ENCODE measurements at places on chromosomes 16 and 17. TPM values are rescaled to one million over a fixed set of nuclear protein-coding genes. Genes with fewer than 3 reads are reported as not detected.

DNA sequence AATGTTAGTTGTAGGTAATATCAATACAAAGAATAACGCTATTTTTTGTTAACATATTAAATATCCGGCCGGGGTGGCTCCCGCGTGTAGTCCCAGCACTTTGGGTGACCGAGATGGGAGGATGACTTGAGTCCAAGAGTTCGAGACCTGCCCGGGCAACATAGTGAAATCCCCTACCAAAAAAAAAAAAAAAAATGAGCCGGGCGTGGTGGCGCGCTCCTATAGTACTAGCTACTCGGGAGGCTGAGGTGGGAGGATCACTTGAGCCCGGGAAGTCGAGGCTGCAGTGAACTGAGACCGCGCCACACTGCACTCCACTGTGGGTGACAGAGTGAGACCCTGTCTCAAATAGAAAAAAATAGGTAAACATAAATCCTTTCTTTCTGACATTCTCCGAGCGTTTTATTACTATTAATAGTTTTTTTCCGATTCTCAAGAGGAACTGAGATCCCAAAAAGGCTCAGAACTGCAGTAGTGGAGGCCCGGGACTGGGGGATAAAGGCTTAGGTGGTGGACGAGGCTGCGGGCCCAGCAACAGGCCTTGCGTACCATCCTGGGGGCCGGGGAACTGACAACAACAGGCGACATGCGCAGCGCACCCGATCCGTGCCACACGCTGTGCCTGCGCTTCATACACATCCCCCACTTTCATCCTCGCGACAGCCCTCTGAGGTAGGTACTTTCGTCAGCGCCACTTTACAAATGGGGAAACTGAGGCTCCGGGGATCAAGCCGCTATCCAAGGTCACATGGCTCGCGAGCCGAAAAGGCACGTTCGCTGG lies 919 bp downstream of the N4BP1 start:
- H3K4me3 ChIP-seq = peak overlapping the region; percentile 90
- no peak for DNase-seq

GRCh38 chr17:39002991-39003715 lies 36.0 kb upstream of the FBXO47 start:
- no peaks in the 10 kb centered on the region for H3K36me3 ChIP-seq
- no peak overlapping the region for H3K4me3 ChIP-seq
- H3K27me3 ChIP-seq = peaks cover 5% of the 10 kb centered on the region

DNA sequence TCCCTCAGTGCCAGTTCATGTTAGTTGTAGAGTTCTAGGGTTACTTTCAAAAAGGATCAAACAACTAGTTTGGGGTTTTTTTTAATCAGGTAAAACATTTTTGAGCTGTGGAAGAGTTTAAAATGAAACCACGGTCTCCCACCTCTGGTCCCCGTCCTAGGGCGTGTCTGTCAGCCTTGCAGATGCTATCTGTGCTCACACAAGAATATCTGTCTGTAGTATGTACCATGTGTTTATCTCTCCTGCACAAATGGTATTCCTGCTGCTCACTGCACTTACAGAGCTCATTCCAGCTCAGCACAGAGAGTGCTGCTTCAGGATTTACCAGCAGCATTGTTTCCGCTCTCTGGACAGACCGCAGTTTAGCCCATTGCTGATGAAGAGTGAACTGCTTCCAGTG lies 38.9 kb downstream of the UBN1 start:
- H3K27me3 ChIP-seq = no peaks in the 10 kb centered on the region
- DNase-seq = no peak
- H3K36me3 ChIP-seq = peaks cover 8% of the 10 kb centered on the region
- no peak overlapping the region for H3K4me3 ChIP-seq
- no peak overlapping the region for H3K27ac ChIP-seq

GRCh38 chr17:51124640-51125503 lies 4.2 kb upstream of the SPAG9 start:
- H3K27me3 ChIP-seq = no peaks in the 10 kb centered on the region
- peaks cover 5% of the 10 kb centered on the region for H3K4me1 ChIP-seq
- DNase-seq = no peak
- no peak overlapping the region for H3K27ac ChIP-seq
- no peak overlapping the region for H3K4me3 ChIP-seq

DNA sequence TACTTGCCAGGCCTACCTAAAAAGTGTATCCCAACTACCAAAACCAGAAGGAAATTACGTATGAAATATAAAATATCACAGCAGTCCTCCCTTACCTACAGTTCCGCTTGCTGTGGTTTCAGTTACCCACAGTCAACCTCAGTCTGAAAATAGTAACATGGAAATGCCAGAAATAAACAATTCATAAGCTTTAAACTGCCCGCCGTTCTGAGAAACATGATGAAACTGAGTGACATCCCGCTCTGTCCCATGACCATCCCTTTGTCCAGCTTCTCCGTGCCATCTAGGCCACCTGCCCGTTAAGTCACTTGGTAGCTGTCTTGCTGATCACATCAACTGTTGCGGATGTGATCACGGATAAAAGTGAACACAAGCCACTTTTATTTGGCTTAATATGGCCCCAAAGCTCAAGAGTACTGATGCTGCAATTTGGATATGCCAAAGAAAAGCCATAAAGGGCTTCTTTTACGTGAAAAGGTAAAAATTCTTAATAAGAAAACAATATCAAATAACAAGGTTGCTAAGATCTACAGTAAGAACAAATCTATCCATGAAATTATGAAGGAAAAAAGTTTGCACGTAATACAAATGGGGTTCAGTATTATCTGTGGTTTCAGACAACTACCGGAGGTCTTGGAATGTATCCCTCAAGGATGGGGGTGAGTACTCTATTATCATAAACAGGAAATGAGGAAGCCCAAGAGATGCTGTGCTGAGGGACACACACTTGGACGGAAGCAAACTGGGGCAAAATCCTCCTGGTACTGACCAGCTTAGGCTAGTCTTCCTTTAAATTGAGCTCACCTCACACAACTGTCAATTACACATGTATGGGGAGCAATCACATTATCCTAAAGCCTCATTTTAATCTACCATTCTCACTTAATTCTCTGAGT lies 8.2 kb downstream of the USP22 start:
- peaks cover 38% of the 10 kb centered on the region for H3K4me1 ChIP-seq
- peak; percentile 38 for DNase-seq
- H3K27ac ChIP-seq = peak overlapping the region; percentile 67
- no peaks in the 10 kb centered on the region for H3K27me3 ChIP-seq
- peak overlapping the region; percentile 54 for H3K4me3 ChIP-seq
- peaks cover 4% of the 10 kb centered on the region for H3K36me3 ChIP-seq

- no peak overlapping the region for H3K4me3 ChIP-seq
- no peaks in the 10 kb centered on the region for H3K4me1 ChIP-seq
- no peaks in the 10 kb centered on the region for H3K36me3 ChIP-seq
- H3K27me3 ChIP-seq = no peaks in the 10 kb centered on the region
- no peak for DNase-seq
These were observed 521.3 kb downstream of the GRIN2A start for GRCh38 chr16:9660898-9661297.

DNA sequence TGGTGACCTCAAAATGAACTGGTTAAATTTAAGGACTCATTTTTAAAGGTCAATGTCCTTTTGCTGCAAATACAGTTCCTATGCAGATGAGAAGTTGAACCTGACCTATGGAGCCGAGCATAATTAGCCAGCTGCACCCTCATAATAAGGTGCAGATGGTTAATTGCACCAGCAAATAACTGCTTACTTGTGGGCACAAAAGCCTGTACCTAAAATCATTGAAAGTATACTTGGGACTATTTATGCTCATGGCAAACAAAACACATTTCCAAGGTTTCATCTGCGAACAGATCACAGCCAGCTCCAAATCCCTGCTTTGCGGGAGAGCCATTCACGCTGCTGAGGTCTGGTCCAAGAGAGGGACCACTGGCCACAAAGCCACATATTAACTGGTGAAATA lies 13.0 kb downstream of the HYDIN start:
- H3K36me3 ChIP-seq = no peaks in the 10 kb centered on the region
- no peak overlapping the region for H3K4me3 ChIP-seq
- H3K4me1 ChIP-seq = no peaks in the 10 kb centered on the region

DNA sequence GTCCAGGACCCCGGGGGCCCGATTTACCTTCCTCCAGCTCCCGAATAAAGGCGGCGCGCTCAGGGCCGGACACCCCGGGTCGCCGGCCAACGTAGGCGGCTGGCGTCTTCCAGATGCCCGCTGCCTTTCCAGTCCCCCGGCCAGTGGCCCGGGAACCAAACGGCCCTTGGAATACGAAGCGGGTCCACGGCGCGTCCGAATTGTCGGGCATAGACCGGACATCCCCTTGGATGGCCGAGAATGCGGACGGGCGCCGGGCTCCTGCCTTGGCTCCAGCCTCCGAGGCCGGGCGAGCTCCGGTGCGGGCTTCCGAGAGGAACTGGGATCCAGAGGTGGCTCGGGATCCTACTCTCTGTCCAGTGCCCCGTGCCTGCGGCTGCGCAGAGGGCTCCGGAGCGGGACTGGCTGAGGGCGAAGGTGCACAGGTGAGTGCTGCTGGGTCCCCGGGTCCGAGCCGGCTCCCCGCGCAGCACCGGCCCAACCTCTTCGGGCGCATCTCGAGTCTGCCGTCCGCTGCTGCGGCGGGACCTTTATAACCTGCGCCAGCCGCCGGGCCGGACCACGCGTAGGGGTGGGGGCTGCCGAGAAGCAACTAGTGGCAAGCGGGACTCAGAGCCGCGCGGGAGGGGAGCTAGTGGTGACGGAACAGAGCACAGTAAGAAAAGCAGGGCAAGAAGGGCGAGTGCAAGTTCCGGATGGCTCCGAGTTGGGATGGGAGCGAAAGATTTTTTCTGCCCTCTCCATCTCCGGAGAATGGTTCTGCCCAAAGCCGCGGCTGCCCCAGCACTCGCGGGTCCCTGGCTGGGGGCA lies at the start of gene HAP1:
Gene HAP1, minus strand, starts transcription at position 505 of the 810 bp plus-strand sequence. Its CDS starts 9 bp downstream, at position 496.
- H3K27me3 ChIP-seq = peaks cover 8% of the 10 kb centered on the region
- H3K27ac ChIP-seq = no peak within 1 kb of the TSS
- DNase-seq = no peak
- peaks cover 3% of the 10 kb centered on the region for H3K4me1 ChIP-seq
- H3K36me3 ChIP-seq = no peaks in the 10 kb centered on the region

DNA sequence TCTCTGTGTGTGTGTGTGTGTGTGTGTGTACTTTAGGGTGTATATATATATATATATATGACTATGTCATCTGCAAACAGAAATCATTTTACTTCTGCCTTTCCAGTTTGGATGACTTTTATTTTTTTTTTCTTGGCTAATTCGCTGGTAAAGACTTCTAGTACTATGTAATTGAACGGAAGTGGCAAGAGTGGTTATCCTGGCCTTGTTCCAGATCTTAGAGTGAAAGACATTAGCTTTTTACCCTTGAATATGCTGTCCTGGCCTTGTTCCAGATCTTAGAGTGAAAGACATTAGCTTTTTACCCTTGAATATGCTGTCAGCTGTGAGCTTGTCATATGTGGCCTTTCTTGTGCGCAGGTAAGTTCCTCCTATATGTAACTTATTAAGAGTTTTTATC lies 72.7 kb upstream of the MYOCD start:
- no peaks in the 10 kb centered on the region for H3K36me3 ChIP-seq
- no peak overlapping the region for H3K27ac ChIP-seq
- H3K27me3 ChIP-seq = no peaks in the 10 kb centered on the region
- no peak for DNase-seq
- no peak overlapping the region for H3K4me3 ChIP-seq

DNA sequence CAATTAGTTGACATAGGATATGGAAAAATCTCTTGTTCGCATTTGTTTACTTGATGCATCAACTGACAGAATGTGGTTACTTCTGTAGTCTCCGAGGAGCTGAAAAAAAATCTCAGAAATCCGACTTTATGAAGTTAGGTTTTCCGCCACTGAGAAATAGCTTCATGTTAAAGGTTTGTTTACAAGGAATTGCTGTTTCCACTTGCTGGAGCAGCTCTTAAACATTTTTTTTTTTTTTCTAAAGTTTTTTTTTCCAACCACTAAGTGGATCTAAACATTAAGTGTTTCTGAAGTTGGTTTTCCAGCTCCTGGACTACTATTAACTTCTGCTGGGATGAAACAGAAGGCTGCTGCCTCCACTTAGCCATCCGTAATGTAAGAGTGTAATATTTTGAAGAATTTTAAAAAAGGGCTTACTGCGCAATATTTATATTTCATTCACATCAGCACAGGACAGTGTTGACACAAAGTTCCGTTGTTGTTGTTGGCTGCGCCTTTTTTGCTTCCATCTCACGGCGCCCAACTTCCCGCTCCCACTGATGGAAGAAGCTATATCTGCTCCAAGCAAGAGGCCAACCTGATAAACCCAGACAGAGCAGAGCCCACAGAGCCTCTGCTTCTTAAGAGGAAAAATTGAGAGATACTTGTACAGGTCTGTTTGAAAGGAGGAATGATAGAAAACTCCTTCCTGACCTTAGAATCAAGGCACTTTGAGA lies 167.7 kb upstream of the KCNJ16 start:
- no peak overlapping the region for H3K4me3 ChIP-seq
- no peak overlapping the region for H3K27ac ChIP-seq
- H3K4me1 ChIP-seq = no peaks in the 10 kb centered on the region
- no peaks in the 10 kb centered on the region for H3K27me3 ChIP-seq
- H3K36me3 ChIP-seq = no peaks in the 10 kb centered on the region

- peaks cover 9% of the 10 kb centered on the region for H3K4me1 ChIP-seq
- peaks cover 20% of the 10 kb centered on the region for H3K36me3 ChIP-seq
- DNase-seq = no peak
- no peaks in the 10 kb centered on the region for H3K27me3 ChIP-seq
- no peak overlapping the region for H3K27ac ChIP-seq
These were observed 150.0 kb downstream of the MSI2 start for GRCh38 chr17:57406131-57406980.

DNA sequence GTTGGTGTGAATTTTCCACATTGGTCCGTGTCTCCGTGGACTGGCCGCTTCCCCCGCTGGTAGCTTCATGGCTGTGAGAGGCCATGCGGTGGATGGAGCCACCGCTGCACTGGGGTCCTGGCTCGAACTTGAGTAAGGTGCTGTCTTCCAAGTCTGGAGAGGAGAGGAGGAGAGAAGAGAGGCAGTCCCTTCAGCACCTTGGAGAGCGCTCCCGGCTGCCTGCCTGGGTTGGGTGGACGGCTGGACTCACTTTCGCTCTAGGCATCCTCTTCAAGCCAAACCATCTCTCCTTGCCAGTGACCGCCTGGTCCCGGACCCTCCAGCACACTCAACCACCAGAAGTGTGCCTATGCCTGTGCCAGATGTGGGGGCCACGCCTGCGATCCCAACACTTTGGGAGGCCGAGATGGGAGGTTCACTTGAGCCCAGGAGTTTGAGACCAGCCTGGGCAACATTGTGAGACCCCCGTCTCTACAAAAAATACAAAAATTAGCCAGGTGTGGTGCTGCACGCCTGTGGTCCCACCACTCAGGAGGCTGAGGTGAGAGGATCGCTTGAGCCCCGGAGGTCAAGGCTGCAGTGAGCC lies 6.2 kb downstream of the JPH3 start:
- H3K27me3 ChIP-seq = no peaks in the 10 kb centered on the region
- no peak overlapping the region for H3K4me3 ChIP-seq
- no peaks in the 10 kb centered on the region for H3K4me1 ChIP-seq
- H3K36me3 ChIP-seq = no peaks in the 10 kb centered on the region

GRCh38 chr17:74481621-74482020 lies 15.2 kb downstream of the CD300A start:
- no peaks in the 10 kb centered on the region for H3K27me3 ChIP-seq
- peaks cover 18% of the 10 kb centered on the region for H3K4me1 ChIP-seq
- no peak overlapping the region for H3K4me3 ChIP-seq
- no peak for DNase-seq
- no peak overlapping the region for H3K27ac ChIP-seq

- DNase-seq = no peak
- H3K4me1 ChIP-seq = no peaks in the 10 kb centered on the region
- H3K4me3 ChIP-seq = no peak overlapping the region
These were observed 17.3 kb downstream of the SLC5A10 start for GRCh38 chr17:18968945-18969887.

PIMREG gene
- total RNA-seq = 31.2 TPM

SMIM36 gene
- not detected for total RNA-seq

UQCRC2 gene
- total RNA-seq = 307 TPM

AOC3 gene
- 0.56 TPM for total RNA-seq

RAMP2 gene
- 0.43 TPM for total RNA-seq

TMC5 gene
- not detected for total RNA-seq

MSLN gene
- total RNA-seq = not detected

RPGRIP1L gene
- total RNA-seq = 4.7 TPM
